ENCODE measurements at places on chromosomes 3 and 15.

DNA sequence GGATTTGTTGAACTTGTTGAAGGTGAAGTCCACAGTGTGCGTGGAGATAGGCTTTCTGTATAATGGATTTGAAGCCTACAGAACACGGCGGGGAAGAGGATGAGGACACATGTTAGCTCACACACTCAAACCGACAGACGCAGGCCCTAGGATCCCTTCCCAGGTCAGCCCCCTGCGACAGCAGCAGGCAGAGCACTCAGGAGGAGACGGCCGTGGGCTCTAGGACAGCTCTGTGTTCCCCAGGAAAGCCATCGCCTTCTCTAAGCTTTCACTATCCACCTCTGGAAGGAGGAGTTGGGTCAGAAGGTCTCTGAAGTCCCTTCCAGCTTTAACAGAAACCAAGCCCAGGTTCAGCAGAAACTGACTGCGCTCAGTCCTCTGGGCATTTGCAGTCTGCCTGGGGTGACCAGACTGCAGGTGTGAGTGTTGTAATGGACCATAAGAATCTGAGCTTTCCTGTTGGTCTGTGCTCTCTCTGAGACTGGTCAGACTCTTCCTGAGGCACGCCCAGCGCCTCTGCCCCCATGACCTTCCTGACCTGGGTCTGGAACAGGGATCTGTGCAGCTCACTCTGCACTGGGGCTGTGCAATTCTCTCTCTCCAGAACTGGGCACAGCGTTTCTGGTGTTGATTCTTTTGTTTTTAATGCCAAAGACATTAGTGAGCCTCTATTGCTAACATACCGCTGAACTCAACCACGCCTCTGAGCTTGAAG is 33.5 kb downstream of the UMPS start:
- H3K36me3 ChIP-seq, result no peaks in the 10 kb centered on the region
- no peaks in the 10 kb centered on the region for H3K27me3 ChIP-seq
- no peak overlapping the region for H3K27ac ChIP-seq
- no peak overlapping the region for H3K4me3 ChIP-seq
- no peak for DNase-seq

DNA sequence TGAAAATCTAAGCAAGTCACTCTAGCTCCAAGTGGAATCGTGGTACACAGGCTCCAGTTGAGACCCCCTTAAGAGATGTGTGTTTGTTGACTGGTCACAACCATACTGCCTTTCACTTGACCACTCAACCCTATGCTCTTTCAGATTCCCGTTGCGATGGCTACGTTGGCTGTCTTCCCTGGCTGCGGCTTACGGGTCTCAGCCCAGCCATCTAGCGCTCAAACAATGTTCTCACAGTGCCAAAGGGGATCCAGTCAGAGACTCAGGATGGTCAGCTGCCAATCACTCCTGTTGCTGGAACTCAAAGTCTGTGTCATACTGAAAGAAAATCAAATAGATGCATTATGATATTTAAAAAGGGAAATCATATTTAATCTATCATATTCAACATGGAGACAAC is 237.6 kb downstream of the ITPR1 start:
- H3K36me3 ChIP-seq, result no peaks in the 10 kb centered on the region
- no peaks in the 10 kb centered on the region for H3K27me3 ChIP-seq
- no peak overlapping the region for H3K4me3 ChIP-seq
- no peaks in the 10 kb centered on the region for H3K4me1 ChIP-seq
- no peak overlapping the region for H3K27ac ChIP-seq

DNA sequence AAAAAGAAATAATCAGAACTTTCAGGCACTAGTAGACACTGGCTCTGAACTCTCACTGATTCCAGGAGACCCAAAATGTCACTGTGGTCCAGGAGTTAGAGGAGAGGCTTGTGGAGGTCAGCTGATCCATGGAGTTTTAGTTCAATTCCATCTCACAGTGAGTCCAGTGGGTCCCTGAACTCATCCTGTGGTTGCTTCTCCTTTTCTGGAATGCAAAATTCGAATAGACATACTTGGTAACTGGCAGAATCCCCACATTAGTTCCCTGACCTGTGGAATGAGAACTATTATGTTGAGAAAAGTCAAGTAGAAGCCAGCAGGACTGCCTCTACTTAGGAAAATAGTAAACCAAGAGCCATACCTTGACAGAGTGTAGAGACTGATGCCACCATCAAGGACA is 87.3 kb upstream of the OXTR start:
- no peaks in the 10 kb centered on the region for H3K27me3 ChIP-seq
- H3K27ac ChIP-seq, result no peak overlapping the region
- no peak for DNase-seq
- H3K4me3 ChIP-seq, result no peak overlapping the region
- no peaks in the 10 kb centered on the region for H3K4me1 ChIP-seq

GRCh38 chr3:138946663-138947494 is at the start of the genes FOXL2 and FOXL2NB:
Gene FOXL2, minus strand, starts transcription at chr3:138947137. Its CDS starts 415 bp downstream, at chr3:138946722.
Gene FOXL2NB, plus strand, starts transcription at chr3:138947217. Its CDS starts 148 bp downstream, at chr3:138947365.
- no peak for DNase-seq
- no peaks in the 10 kb centered on the region for H3K27me3 ChIP-seq
- H3K4me1 ChIP-seq, result no peaks in the 10 kb centered on the region
- H3K27ac ChIP-seq, result no peak within 1 kb of the TSS
- H3K4me3 ChIP-seq, result no peak within 1 kb of the TSS

DNA sequence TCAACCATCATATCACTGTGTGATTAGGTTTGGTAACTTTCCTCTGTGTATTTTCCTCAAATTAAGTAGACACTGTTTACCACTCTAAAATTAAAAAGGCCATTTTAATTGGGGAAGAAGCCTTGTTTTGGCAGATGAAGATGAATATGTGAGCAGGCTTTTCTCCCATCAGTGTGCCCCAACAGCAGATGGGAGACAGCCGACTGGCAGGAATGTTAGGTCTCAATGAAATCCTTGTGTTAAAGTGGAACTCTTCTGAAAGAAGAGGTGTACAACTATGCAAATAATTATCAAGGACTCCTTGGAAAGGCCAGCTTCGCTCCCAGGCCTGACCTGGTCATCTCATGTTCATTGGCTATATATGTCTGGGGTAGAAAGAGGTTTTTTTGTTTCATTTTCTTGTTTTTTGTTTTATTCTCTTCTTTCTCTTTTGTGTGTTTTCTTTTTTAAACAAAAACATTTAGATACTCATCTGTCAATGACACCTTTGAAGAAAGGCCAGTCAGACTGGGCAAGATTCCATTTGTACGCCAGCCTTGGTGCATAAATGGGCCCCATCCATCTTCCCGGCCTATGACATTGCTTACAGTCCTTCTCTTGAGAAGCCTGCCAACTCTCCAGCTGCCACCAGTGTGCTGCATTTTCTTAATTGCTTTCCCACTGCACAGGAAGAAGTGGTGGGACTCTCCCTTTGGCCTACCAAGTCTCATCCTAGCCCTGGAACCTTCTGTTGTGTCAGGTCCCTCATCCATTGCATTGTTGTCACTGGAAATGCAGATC is 25.8 kb downstream of the LRTM1 start:
- no peak for DNase-seq
- no peaks in the 10 kb centered on the region for H3K27me3 ChIP-seq
- H3K4me3 ChIP-seq, result no peak overlapping the region
- no peaks in the 10 kb centered on the region for H3K36me3 ChIP-seq

DNA sequence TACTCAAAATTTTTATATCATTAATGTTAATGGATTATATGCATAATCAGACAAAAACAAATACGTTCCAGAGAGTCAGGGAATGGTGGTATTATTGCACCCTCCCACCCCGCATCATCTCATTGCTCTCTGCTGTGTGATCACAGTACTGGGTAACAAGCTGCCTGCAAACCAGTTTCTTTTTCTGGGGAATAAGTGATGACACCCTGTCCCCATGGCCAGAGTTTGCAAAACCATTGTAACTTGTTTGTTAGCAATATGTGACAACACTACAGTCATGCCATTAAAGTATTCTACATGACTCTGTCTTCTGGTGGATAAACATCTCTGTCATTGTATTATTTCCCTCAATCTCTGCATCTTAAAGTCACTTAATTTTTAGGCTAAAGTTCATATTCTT is 39.5 kb downstream of the ZBTB38 start:
- no peak overlapping the region for H3K4me3 ChIP-seq
- peaks cover 20% of the 10 kb centered on the region for H3K4me1 ChIP-seq
- no peak for DNase-seq
- no peaks in the 10 kb centered on the region for H3K27me3 ChIP-seq
- peaks cover 10% of the 10 kb centered on the region for H3K36me3 ChIP-seq
- H3K27ac ChIP-seq, result no peak overlapping the region
